ENCODE measurements at places on chromosomes 16 and 17. TPM values are rescaled to one million over a fixed set of nuclear protein-coding genes. Genes with fewer than 3 reads are reported as not detected.
A peak's percentile ranks its signal among the peaks of the same experiment; 100 is the strongest.

- H3K4me3 ChIP-seq = no peak overlapping the region
- H3K36me3 ChIP-seq = no peaks in the 10 kb centered on the region
- DNase-seq = no peak
- H3K27me3 ChIP-seq = no peaks in the 10 kb centered on the region
Measured at GRCh38 chr16:82793528-82794245, 166.9 kb downstream of the CDH13 start.

SEZ6L2 gene
- 2.9 TPM for total RNA-seq

DNA sequence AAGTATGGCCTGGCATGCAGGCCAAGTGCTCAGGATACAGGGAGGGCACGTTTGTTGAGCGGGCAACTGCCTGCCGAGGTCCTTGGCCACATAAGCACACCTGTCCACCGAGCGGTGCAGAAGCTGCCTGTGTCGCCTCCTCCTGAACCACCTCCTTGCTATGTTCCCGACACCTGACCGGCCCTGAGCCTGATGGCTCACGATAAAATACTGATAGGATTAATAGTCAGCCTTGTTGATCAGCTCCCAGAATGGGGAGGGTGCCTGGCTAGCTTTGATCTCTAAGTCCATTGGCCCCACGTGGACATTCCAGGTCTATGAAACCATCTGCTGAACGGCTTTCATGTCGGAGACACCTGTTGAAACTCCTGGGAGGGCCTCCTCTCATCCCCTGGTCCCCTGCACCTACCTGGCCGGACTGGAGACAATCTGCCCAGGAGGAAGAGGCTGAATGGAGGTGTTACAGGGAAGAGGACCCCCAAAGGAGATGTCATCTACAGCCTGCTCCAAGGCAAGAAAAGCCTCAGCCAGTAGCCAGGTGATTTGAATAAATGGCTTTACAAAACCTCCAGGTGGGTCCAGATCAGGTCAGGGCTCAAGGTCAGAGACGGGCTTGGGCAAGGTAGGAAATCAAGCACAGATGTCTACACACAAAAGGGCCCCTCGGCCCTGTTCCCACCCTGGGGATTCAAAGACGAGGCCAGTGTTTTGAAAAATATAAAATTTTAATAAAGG is 33.4 kb downstream of the AXIN2 start:
- H3K27ac ChIP-seq = no peak overlapping the region
- peak; percentile 10 for DNase-seq
- H3K4me1 ChIP-seq = peaks cover 20% of the 10 kb centered on the region

EPX gene
- total RNA-seq = not detected

- no peak for DNase-seq
- no peaks in the 10 kb centered on the region for H3K4me1 ChIP-seq
- no peak overlapping the region for H3K27ac ChIP-seq
- H3K36me3 ChIP-seq = no peaks in the 10 kb centered on the region
- no peak overlapping the region for H3K4me3 ChIP-seq
- peaks cover 3% of the 10 kb centered on the region for H3K27me3 ChIP-seq
Measured at GRCh38 chr16:65994291-65994690, 372.2 kb upstream of the CDH5 start.

TIMP2 gene
- total RNA-seq = 164 TPM

DNA sequence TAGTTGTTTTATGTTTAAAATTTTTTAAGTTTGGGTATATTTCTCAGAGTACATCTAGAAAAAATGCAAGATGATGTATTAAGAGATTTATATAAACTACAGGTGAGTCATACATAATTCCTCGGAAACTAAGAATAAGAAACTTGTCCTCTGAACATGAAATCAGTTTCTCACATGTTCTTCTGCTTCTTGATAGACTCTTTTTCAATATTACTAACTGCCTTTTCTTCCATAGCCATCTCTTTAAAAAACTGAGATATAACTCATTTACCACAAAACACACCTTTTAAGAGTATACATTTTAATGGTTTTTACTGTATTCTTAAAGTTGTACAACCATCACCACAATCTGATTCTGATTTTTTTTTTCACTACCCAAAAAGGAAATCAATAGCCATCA is 238.4 kb upstream of the AXIN2 start:
- H3K27ac ChIP-seq = no peak overlapping the region
- no peaks in the 10 kb centered on the region for H3K4me1 ChIP-seq
- no peaks in the 10 kb centered on the region for H3K27me3 ChIP-seq
- DNase-seq = no peak
- H3K4me3 ChIP-seq = no peak overlapping the region
- no peaks in the 10 kb centered on the region for H3K36me3 ChIP-seq

- H3K27ac ChIP-seq = no peak overlapping the region
- peak; percentile 93 for DNase-seq
- no peaks in the 10 kb centered on the region for H3K36me3 ChIP-seq
- H3K4me3 ChIP-seq = no peak overlapping the region
- peaks cover 77% of the 10 kb centered on the region for H3K27me3 ChIP-seq
- no peaks in the 10 kb centered on the region for H3K4me1 ChIP-seq
Measured at GRCh38 chr17:38571833-38572668, 33.7 kb downstream of the SRCIN1 start.

KRT12 gene
- not detected for total RNA-seq

- no peaks in the 10 kb centered on the region for H3K27me3 ChIP-seq
- H3K27ac ChIP-seq = no peak overlapping the region
- DNase-seq = peak; percentile 72
- H3K36me3 ChIP-seq = peaks cover 37% of the 10 kb centered on the region
- peaks cover 17% of the 10 kb centered on the region for H3K4me1 ChIP-seq
Measured at GRCh38 chr16:57786632-57787518, 15.4 kb downstream of the KIFC3 start.

GRCh38 chr17:16287563-16288027 is 65.7 kb downstream of the CENPV start:
- no peaks in the 10 kb centered on the region for H3K27me3 ChIP-seq
- no peaks in the 10 kb centered on the region for H3K36me3 ChIP-seq
- peak overlapping the region; percentile 62 for H3K4me3 ChIP-seq
- DNase-seq = peak; percentile 94
- peaks cover 55% of the 10 kb centered on the region for H3K4me1 ChIP-seq

DNA sequence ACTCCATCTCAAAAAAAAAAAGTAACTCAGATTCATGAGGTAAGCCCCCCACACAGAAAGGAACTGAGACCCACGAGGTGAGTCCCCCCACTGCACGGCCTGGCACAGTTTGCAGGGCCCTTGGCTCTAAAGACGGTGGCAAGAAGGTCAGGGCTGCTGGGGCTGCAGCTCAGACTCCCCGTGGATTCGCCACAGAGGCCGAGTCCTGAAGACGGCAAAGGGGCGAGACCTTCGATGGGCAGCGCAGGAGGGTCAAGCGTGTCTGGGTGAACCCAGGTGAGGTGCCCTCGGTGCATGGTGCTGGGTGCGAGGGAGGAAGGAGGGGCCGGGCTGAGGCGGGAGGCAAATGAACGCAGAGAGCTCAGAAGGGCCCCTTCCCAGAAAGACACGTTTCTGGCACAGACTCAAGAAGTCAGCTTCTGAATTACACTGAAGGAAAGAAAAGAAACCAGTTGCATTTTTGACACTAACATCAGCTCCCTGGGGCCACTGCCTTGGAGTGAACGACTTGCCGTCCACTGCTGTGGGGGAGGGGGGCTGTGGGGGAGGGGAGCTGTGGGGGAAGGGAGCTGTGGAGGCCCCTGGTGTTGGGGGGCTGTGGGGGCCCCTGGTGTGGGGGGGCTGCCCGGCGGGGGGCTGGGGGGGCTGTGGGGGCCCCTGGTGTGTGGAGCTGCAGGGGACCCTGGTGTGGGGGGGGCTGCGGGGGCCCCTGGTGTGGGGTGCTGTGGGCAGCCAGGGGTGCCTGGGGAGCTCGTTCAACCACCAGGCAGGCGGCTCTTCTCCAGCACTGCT is 69.8 kb upstream of the METRNL start:
- no peaks in the 10 kb centered on the region for H3K27me3 ChIP-seq
- no peak overlapping the region for H3K4me3 ChIP-seq
- no peaks in the 10 kb centered on the region for H3K36me3 ChIP-seq
- H3K4me1 ChIP-seq = peaks cover 15% of the 10 kb centered on the region

DNA sequence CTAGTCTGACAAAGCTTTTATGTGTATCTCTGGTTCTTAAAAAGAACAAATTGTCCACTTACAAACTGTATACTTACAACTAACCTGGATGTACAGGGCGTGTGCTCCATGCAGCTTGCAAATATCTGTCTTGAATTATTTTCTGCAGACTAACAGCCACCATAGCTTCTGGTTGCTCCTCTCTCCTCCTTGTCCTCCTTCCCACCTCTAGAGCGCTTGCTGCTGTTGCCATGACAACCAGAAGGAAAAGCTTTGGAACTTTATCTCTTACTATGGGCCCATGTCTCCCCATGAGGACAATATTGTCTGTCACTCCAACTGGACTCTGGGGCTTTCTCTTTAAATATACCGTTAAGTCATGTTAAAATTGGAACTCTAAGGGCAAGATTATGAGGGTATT is 71.5 kb upstream of the DHX40 start:
- no peak overlapping the region for H3K4me3 ChIP-seq
- no peaks in the 10 kb centered on the region for H3K36me3 ChIP-seq
- no peak overlapping the region for H3K27ac ChIP-seq
- no peaks in the 10 kb centered on the region for H3K27me3 ChIP-seq
- H3K4me1 ChIP-seq = no peaks in the 10 kb centered on the region

- H3K36me3 ChIP-seq = no peaks in the 10 kb centered on the region
- H3K4me3 ChIP-seq = no peak overlapping the region
- peak overlapping the region; percentile 72 for H3K27ac ChIP-seq
- H3K4me1 ChIP-seq = peaks cover 11% of the 10 kb centered on the region
- DNase-seq = peak; percentile 93
Measured at GRCh38 chr17:65514082-65514481, 47.4 kb downstream of the AXIN2 start.

PTGES3L gene
- total RNA-seq = 0.29 TPM

ATAD5 gene
- 1.8 TPM for total RNA-seq

TMEM92 gene
- total RNA-seq = 0.36 TPM

DNA sequence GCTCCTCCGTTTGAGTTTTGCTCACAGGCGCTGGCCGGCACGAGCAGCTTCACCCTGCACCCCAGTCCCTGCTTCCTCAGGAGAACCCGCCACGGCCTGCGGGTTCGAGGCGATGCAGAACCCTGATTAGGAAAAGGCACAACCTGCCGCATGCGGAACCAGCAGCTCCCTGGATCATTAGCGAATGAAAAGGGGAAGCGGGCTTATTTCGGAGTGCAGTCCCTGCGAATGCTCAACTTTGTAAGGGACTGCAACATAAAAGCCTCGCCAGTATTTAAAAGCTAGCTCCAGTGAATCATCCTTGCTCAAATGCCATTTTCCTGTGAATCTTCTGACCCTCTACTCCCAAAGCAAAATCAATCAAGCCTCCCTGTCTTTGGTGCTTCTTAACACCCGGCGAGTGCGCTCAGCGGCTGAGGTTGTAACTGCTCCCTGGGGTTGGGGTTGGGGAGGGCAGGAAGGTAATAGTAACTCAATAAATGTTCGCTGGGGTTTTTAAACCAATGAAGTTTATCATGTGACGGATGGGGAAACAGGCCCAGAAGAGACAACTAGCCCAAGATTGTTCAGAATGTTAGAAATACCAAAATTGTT is 678 bp upstream of the AKAP10 start:
- no peaks in the 10 kb centered on the region for H3K36me3 ChIP-seq
- peak overlapping the region; percentile 85 for H3K4me3 ChIP-seq
- no peaks in the 10 kb centered on the region for H3K27me3 ChIP-seq
- DNase-seq = peak; percentile 62
- H3K4me1 ChIP-seq = peaks cover 11% of the 10 kb centered on the region

GRCh38 chr16:48013491-48013901 is 142.3 kb downstream of the ABCC12 start:
- H3K4me1 ChIP-seq = no peaks in the 10 kb centered on the region
- DNase-seq = no peak
- no peak overlapping the region for H3K27ac ChIP-seq
- H3K27me3 ChIP-seq = no peaks in the 10 kb centered on the region

IL4R gene
- total RNA-seq = 32.9 TPM

DNA sequence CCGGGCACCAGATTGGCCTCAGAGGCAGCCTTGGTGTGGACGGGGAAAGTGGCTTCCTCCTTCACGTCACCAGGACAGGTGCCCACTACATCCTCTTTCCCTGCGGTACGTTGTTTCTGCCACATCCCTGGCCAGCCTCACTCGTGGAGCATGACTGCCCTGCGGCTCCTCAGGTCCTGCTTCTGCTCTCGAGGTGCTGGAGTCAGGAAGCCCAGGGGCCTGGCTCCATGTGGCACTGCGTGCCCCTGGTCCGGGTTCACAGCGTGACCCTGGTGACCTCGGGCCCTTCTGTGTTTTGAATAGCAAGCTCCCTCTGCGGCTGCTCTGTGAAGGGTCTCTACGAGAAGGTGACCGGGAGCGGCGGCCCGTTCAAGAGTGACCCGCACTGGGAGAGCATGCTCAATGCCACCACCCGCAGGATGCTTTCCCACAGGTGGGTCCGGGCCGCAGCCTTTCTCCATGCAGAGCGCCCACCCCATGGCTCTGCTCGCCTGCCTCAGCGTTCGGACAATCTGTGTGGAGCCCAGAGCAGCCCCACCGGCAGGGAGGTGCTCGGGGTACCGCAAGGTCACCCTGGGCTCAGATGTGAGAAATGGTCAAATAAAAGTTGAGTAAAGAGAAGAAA is 13.5 kb downstream of the RGS11 start:
- no peak overlapping the region for H3K27ac ChIP-seq
- H3K4me3 ChIP-seq = no peak overlapping the region
- no peaks in the 10 kb centered on the region for H3K4me1 ChIP-seq
- DNase-seq = peak; percentile 57
- peaks cover 8% of the 10 kb centered on the region for H3K36me3 ChIP-seq

DNA sequence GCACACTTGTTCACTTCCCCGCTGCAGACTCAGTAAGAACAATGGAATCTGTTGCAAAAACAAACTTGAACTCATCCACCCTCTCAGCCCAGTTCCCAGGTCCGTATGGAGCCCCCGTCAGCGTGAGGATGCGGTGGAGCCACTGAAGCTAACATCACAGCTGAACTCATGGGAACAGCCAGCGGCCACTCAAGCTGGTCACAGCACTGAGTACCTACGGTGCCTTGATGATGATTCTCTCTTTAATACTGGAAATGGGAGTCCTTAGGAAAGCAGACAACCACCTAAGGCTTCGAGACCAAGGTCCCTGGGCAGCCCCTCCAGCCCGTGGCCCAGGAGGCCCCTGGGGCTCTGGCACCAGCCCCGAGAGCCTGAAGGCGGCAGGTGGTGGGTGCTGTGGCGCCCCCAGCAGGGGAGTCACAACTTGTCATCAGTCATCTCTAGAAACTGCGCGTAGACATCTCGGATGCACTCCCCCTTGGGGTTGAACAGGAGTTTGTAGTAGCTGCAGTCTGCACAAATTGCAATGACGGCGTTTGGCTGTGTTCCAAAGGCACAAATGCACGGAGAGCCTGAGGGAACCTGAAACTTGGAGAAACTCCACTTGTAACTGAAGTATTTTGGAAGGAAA is 31.0 kb upstream of the RHOT1 start:
- peaks cover 8% of the 10 kb centered on the region for H3K4me1 ChIP-seq
- H3K4me3 ChIP-seq = peak overlapping the region; percentile 47
- no peaks in the 10 kb centered on the region for H3K27me3 ChIP-seq
- H3K27ac ChIP-seq = no peak overlapping the region
- H3K36me3 ChIP-seq = no peaks in the 10 kb centered on the region
- DNase-seq = peak; percentile 80

UMOD gene
- not detected for total RNA-seq

GRCh38 chr16:35745821-35746248 is 2286.4 kb downstream of the TP53TG3F start:
- no peaks in the 10 kb centered on the region for H3K36me3 ChIP-seq
- no peak overlapping the region for H3K27ac ChIP-seq
- H3K4me1 ChIP-seq = no peaks in the 10 kb centered on the region
- no peaks in the 10 kb centered on the region for H3K27me3 ChIP-seq
- DNase-seq = no peak

- H3K36me3 ChIP-seq = peaks cover 19% of the 10 kb centered on the region
- H3K27ac ChIP-seq = no peak overlapping the region
- H3K27me3 ChIP-seq = no peaks in the 10 kb centered on the region
- peak; percentile 58 for DNase-seq
- H3K4me1 ChIP-seq = no peaks in the 10 kb centered on the region
- H3K4me3 ChIP-seq = no peak overlapping the region
Measured at GRCh38 chr16:17194190-17194780, 276.5 kb downstream of the XYLT1 start.
